Heart left ventricle (tissue), 16 donors: ENCODE measurements at places on chromosomes 5 and 9.

GRCh38 chr5:103621548-103621930 lies 59.0 kb upstream of the NUDT12 start:
- no peak for DNase-seq

- DNase-seq = no peak
Measured at GRCh38 chr9:123073991-123074422, 40.5 kb downstream of the GPR21 start.

- DNase-seq = no peak
Measured at GRCh38 chr5:170722316-170722715, 61.2 kb upstream of the GABRP start.

DNA sequence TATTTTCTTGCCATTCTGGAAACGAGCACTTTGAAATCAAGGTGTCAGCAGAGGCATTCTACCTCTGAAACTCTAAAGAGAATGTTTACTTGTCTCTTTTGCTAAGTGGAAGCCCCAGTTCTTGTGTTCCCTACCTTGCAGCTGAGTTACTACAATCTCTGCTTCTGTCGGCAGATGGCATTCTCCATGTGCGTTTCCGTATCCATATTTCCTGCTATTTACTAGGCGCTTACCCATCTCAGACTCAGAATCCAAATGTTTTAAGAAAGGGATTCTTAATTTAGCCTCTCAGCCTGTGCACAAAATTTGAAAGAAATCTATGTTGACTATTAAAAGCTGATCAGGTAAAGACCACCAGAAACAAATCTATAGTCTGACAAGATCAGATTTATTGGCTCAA lies 221.3 kb upstream of the FTMT start:
- no peak for DNase-seq

DNA sequence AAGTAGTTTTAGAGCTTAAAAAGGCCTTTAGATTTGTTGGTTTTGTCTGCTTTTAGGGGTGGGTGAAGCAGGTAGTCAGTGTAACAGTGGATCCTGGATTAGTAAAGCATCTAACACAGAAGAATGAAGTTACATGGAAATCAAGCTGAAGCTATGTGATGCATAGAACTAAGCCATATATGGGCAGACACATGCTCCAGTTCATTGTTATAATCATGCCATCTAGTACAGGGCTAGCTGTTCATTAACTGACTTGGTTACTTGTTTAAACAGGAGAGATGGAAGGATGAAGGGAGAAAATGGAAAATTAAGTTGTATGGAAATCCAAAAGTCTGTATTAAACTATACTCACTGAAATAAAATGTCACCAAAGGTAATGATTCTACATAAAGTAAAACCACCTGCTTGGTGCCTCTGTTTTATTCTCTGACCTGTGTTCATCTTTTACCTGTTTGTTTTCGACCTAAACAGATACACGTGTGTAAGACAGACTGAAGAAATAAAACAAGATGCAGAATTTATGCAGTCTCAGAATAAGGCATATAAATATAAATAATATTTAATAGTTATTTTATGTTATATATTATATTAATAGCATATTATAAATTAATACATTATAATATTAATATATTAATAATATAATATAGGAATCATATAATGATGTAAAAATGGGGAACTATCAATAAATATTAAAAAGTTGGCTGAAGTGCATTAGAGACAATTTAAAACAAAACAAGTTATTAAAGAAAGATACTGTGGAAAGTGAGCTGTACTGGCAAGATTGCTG lies 33.9 kb downstream of the MRPS30 start:
- DNase-seq = no peak

- DNase-seq = no peak
Measured at GRCh38 chr9:123335193-123335985, 20.6 kb upstream of the CRB2 start.

DNA sequence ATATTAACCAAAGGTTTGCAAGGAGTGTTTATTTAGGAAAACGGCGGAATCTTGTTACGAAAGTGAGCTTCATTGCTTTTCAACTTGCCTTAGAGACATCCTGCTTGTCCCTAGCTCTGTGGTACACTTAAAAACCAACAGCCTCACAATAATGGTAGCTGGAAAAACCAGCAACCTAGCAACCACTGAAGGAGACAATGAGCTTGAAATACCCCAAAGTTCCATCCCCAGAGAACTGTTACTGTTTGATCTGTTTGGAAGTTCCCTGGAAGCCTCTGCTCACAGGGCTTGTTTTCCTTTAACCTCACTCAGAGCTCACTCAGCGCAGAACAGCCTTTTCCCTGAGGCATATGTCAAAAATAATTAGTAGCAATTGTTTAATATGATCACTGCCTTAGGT lies 43.2 kb downstream of the SH3TC2 start:
- no peak for DNase-seq

DNA sequence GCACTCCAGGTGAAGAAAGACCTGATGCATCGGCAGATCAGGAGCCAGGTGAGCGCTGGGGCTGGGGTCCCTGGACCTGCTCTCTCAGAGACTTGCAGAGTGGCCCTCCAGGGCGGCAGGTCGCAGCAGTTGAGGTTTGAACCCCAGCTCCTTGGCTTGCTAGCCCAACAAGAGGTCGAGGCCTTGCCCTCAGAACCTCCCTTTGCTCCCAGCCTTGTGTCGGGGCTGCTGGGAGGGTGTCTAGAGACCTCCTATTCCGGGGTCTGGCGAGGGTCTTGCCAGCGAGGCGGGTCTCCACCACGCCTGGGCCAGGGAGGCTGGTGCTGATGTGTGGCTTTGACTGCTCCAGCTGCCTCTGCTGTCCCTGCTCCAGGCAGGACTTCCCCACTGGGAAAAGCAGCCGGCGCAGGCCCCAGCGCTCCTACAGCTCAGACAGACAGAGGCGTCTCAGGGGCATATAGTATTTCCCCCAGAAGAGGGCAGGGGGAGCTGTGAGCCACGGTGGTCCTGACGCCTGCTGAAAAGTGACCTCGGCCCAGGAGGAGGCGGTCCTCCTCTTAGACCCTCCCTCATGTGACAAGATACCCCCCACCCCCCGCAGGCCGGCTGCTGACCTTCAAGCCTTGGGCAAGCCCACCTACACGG lies 38.3 kb downstream of the LRSAM1 start:
- DNase-seq = no peak

DNA sequence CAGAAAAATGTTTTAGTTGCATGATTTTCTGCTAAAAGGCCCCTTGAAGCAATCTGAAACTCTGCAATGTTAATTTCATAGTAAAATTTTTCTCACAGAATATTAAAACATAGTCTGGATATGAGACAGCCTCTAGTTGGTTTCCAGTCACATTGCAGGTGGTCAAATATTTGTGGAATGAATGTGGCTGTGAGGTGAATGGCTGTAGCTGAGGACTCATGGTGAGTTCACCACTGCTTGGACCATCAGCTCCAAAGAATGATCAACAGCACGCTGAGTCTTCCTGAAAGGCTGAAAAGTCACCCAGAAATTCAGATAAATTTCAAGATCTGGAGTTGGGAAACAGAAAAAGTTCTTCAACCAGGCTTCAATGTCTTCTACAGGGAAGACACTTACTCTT lies 79.8 kb downstream of the MAT2B start:
- no peak for DNase-seq

GRCh38 chr9:128187361-128187760 lies 4.0 kb downstream of the CIZ1 start:
- DNase-seq = no peak

DNA sequence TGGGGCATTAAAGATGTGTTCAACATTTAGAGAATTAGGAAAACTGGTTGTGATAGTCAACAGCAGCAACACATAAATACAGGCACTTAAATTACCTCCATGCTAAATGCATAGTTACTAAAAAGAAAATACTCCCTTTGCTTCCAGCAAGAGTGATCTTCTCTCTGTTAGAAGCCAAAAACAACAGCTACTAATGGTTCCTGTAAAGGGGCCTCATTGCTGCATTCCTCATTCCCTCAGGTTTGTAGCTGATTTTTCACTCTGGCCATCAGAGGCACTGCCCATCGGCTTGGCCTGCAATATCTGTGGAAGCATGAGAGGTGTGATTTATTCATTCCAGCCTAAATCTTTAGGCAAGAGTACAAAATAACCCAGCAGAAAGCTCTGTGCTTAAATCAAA lies 466.0 kb upstream of the ADAMTS16 start:
- DNase-seq = no peak

GRCh38 chr5:138110266-138110963 lies 26.6 kb downstream of the WNT8A start:
- no peak for DNase-seq

DNA sequence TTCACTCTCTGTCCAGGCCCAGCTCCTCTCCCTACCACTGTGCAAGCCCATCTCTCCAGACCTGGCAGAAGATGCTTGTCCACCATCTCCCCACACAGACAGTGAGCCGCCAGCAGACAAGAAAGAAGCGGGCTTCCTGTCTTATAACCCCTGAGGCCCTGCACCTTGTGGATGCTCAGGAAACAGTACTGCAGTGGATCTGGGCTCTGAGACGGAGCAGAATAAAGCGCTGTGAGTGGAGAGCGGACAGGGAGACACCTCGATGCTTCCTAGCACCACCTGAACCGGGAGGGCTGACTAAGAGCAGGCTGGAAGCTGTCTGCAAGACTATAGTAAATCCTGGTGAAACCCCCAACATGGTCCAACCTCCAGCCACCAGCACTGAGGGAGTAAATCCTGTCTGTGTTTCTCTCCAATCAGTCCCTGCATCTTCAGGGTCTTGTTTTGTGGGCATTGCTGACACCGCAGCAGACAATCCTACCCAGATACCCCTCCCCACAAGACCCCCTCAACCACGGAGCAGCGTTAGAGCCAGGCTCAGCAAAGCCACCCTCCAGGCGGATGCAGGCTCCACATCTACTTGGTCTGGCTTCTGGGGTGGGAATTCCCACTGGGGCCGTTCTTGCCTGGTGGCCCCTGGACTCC lies 18.7 kb downstream of the ORM2 start:
- DNase-seq = no peak

DNA sequence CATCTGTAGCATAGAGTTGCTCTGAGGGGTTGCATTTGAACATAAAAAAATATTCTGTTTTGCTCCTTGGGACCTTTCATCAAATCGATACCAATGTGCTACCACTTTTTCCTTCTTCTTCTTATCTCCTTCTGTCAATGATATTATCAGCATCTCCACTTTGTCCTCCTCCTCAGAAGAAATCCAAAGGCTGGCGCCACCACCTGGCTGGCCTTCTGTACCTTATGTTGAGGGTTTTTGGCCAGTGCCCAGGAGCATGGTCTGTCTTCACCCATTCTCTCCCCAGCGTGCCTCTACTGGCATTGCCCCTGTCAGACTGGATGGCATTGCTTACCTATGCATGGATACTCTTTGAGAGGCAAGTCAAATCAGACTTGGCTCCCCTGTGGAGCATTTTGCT lies 167.2 kb downstream of the CFAP90 start:
- DNase-seq = no peak

DNA sequence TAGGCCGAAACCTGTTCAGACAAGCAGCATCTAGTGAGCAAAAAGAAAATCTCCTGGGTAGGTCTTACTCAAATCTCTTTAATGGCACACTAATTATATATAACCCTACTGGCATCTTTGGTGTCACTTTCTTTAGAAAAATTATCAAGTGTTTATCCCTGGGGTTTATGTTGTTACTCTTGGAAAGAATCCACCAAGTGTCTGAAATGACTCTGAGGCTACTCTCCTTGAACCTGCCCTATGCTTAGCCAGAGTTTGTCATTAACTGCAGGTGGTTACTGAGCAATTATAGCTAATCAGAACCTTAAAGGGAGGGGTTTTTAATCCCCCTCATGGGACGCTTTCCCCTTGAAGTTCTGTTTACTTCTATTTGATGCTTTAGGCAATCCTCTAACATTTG lies 381.9 kb downstream of the PLK2 start:
- DNase-seq = no peak

DNA sequence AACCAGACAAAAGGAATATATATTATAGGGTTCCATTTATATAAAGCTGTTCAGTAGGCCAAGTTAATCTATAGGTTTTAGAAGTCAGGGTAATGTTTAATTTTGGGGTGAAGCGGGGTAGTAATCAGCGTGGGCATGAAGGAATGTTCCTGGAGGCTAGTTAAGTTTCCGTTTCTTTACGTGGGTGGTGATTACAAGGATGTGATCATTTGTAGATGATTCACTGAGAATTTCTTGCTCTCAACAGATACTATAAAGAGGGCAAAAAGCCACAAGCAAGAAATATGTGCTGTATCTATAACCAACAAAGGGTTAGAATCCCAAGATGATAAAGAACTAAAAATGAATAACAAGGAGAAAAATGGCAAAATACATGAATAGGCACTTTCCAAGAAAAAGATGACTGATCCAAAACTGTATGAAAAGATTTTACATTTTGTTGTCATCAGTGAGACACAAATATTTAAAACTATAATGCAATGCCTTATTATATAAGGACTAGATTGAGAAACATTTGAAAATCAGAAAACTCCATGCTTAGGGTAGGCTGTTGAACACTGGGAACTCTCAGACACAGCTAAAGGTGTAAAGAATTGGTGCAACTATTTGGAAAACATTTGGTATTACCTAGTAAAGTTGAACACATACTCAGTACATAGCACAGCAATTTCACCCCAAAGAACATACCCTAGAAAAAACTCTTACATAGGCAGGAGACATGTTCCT lies 224.3 kb upstream of the S1PR3 start:
- DNase-seq = no peak

- DNase-seq = no peak
Measured at GRCh38 chr5:169139480-169140050, 161.4 kb downstream of the SLIT3 start.

- no peak for DNase-seq
Measured at GRCh38 chr5:124126504-124127217, 614.7 kb downstream of the CSNK1G3 start.

GRCh38 chr5:58486290-58486689 lies 4.9 kb upstream of the GAPT start:
- DNase-seq = no peak

- no peak for DNase-seq
Measured at GRCh38 chr5:26802944-26803343, 235.4 kb downstream of the CDH9 start.

GRCh38 chr9:38356851-38357250 lies 35.7 kb upstream of the ALDH1B1 start:
- no peak for DNase-seq

DNA sequence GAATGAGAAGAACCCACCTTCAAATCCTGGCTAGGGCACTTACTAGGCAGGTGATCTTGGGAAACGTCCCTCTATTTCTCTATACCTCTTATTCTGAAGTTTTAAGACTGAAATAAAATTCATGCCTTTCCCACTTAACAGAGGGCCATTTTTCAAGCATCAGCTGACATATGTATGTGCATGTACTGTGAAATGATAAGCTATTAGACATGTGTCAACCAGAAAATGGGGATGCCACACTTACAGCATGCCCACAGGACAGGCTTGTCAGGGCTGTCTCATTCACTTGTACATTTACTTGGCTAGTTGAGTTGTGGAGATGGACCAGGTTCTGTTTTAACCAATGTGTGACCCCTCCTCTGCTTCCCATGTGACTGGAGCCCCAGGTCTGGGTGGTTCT lies 78.5 kb downstream of the C9orf152 start:
- DNase-seq = no peak
